ENCODE measurements at places on chromosomes 7 and 10. TPM values are rescaled to one million over a fixed set of nuclear protein-coding genes. Genes with fewer than 3 reads are reported as not detected.
A peak's percentile ranks its signal among the peaks of the same experiment; 100 is the strongest.

DNA sequence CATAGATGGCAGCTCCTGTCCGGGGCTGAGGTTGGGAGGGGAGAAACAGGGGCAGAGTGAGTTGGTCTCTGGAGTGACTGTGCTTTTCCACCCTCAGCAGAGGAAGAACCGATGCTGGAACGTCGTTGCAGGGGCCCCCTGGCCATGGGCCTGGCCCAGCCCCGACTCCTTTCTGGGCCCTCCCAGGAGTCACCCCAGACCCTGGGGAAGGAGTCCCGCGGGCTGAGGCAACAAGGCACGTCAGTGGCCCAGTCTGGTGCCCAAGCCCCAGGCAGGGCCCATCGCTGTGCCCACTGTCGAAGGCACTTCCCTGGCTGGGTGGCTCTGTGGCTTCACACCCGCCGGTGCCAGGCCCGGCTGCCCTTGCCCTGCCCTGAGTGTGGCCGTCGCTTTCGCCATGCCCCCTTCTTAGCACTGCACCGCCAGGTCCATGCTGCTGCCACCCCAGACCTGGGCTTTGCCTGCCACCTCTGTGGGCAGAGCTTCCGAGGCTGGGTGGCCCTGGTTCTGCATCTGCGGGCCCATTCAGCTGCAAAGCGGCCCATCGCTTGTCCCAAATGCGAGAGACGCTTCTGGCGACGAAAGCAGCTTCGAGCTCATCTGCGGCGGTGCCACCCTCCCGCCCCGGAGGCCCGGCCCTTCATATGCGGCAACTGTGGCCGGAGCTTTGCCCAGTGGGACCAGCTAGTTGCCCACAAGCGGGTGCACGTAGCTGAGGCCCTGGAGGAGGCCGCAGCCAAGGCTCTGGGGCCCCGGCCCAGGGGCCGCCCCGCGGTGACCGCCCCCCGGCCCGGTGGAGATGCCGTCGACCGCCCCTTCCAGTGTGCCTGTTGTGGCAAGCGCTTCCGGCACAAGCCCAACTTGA lies 2.7 kb downstream of the REPIN1 start:
- ATAC-seq, result no peak

DNA sequence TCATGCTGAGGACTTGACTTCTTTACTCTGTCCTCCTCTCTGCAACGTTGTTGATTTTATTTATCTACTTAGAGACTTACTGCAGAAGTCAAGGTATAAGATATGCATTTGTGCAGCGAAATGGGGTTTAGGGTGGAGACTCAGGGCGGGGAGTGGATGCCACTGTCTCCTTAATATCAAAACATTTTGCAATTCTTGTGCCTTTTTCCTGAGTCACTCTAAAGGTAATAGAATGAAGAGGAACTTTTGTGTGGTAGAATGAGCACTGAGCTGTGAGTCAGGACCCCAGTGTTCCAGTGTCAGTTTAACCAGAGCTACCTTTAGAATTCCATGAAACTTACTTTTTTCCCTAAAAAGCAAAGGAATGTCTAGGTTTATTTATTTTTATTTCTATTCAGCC lies 78.2 kb downstream of the VTI1A start:
- ATAC-seq, result peak; percentile 63

CALCR gene
- total RNA-seq, result 0.10 TPM

GRCh38 chr10:119149729-119150128 lies 15.8 kb downstream of the SFXN4 start:
- ATAC-seq, result no peak

DNA sequence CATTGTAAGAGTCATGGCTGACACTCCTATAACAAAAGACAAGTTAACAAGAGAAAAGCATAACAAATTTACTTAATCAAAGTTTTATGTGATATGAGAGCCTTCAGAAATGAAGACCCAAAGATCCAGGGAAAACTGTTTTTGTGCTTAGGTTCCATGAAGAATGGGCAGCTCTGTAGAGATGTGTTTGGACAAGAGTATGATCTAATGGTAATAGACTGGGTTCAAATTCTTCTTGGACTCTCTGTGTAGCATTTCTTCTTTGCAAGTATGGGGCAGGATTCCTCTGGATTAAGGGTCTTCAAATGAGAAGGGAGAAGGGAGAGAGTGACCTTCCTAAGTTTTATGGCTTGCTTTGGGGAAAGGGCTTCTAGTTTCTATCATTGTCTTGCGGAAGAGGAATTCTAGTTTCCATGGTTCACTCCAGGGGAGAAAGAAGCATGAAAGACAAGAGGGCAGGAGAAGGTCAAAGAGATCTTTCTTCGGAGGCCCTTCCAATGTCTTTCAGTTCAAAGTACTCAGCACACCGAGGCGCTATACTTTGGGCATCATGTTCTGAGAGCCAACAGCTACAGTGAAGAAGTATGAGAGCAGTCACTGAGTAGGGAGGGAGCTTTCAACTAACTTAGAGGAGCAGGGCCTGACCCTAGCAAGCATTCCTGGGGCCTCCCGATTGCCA lies 15.4 kb downstream of the IFIT3 start:
- no peak for ATAC-seq

DNA sequence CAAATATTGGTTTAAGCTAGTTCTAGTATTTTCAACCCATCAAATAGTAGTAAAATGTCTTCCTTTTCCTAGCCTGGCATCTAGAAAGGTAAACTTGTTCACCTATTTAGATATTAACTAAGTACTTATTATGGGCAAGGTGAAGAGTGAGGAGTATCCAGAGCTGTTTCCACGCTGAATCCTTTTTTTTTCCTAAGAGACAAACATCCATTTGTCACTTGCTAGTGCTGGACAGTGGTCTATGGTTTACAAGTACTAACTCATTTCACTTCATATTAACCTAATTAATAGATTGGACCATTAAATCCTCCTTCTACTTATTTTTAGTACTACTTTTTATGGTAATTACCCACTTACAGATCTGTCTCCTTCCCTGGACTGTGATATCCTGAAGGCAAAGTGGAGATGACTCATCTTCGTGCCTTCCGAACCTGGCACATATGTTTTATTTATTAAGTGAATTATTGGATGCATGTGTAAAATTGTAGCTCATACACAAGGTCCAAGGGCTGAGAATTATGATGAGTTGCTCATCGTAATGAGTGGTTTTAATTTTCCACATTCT lies 159.6 kb upstream of the IGFBP3 start:
- peak; percentile 70 for ATAC-seq

DNA sequence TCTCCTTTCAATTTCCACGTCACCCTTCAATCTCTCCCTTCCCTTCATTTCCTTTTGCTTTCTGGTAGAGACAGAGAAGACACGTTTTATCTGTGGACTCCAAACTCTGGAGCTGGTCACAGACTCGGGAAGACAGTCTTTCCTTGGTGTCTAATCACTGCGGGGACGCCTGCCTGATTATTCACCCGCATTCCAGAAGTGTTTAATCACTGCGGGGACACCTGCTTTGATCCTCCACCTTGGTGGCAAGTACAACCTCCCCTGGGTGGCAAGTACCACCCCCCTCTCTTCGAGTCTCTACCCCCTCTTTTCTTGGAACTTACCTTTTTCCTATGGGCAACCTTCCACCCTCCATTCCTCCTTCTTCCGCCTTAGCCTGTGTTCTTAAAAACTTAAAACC lies 15.3 kb upstream of the LRRC61 start:
- ATAC-seq, result no peak

DNA sequence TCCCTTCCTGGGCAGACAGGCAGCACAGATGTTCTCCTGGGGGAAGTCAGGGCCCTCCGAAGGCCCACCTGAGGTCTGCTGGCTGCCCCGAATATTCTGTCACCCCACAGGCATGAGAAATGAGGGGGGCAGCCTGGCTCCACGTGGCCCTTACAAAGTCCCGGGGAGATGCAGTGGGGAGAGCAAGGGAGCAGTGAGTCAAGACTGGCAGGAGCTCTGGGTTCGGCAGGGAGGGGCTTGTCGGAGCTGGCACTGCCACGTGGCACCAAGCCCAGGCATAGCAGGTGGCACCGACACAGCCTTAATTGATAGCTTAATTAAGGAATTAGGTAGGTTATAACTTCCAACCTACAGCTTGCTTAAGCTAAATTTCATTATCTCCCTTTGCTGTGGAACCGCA lies 163.9 kb downstream of the USP6NL start:
- ATAC-seq, result no peak

- no peak for ATAC-seq
Measured at GRCh38 chr7:27132214-27132613, 1.7 kb upstream of the HOXA4 start.

ITIH5 gene
- 167 TPM for total RNA-seq

DNA sequence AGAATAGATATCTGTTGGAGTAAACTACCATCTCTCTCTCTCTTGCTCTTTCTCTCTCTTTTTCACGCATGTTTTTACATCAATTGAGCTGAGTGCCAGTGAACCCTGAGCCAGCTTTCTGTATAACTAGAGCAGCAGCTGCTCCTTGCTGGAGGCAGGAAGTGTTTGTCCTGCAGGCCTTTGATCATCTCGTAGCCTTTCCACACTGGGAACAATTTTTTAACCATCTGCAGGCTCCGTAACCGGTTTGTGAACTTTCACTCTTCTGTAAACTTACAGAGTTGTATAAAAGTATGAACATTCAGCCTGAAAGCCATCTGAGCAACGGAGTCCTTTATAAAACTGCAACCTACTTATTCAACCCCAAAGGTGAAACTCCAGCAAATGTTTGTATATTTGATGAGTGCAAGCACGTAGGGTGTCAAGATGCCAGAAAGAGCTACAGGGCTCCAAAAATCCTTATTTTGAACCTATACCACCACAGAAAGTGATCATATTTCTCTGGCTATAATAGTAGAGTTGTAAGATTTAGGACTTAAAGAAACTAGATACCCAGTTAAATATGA lies 162.8 kb upstream of the NFE2L3 start:
- ATAC-seq, result no peak

GRCh38 chr10:8306685-8307364 lies 252.3 kb downstream of the GATA3 start:
- no peak for ATAC-seq

GRCh38 chr7:99652671-99653070 lies 27.1 kb downstream of the CYP3A5 start:
- no peak for ATAC-seq

PTPRZ1 gene
- 23.6 TPM for total RNA-seq

DNA sequence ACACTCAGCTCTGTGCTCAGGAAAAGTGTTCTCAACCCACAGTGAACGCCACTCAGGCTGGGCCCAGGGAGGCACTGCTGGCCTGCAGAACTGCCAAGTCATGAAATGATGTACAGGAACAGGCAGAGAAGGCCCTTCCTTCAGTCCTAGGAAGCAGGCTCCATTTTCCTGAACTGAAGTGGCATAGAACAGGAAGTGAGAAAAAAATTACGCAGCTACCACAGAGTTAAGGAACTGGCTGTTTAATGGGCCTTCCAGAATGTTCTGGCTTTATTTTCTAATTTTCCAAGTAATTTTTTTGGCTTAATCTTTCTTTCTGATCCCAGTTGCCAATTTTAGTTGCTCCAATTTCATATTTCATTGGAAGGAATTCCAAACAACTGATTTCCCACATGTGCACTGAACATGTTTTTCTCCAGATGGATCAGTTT lies 39.3 kb downstream of the LRRC18 start:
- no peak for ATAC-seq

DNA sequence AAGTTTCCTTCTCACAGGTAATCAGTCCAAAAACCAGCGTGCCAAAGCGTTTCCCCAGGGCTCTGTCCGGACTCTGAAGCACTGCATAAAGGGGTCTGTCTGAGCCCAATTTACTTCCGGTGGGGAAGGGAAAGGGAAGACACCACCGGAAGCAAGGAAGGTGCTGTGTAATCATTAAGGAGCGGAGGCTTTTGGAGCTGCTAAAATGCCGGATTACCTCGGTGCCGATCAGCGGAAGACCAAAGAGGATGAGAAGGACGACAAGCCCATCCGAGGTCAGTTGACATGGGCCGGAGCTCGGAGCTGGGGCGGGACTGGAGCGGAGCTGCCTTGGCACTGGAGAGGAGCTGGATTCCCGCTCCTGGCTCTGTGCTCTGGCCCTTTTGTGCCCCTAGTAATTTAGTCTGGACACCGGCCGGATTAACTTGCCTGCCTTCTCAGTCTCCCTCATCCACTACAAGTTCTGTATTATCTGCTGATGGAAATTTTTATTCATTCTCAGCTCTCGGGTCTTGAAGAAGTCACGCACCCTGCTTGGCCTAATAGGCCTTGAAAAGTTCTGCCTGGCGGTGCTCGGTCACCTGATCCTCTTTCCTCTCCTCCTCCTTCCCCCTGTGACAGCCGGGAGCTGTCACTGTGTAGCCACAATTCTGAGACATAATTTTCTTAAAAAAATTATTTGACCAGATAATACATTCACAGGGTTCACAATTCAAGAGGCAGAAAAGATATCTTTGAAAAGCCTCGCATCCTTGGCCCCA lies at the start of gene PSMC2:
Gene PSMC2 (plus strand): TSS at position 137 of the 761 bp plus-strand sequence. CDS start 69 bp downstream, at position 206.
- ATAC-seq, result peak; percentile 86

- ATAC-seq, result no peak
Measured at GRCh38 chr7:21999896-22000295, 54.2 kb upstream of the CDCA7L start.

- ATAC-seq, result no peak
Measured at GRCh38 chr10:9147475-9147874, 1093.0 kb downstream of the GATA3 start.

- ATAC-seq, result no peak
Measured at GRCh38 chr10:116253716-116254115, 19.3 kb downstream of the GFRA1 start.

CCDC172 gene
- total RNA-seq, result 0.21 TPM

GRCh38 chr7:93015101-93015778 lies 102.5 kb downstream of the SAMD9 start:
- no peak for ATAC-seq

- no peak for ATAC-seq
Measured at GRCh38 chr7:88314061-88314491, 7.4 kb upstream of the STEAP4 start.

- no peak for ATAC-seq
Measured at GRCh38 chr7:26991796-26992195, 104.0 kb downstream of the HOXA1 start.

CDK14 gene
- total RNA-seq, result 11.3 TPM

GRCh38 chr10:4685904-4686643 lies 139.9 kb upstream of the AKR1E2 start:
- ATAC-seq, result no peak

- ATAC-seq, result no peak
Measured at GRCh38 chr7:128157906-128158305, 83.2 kb upstream of the LEP start.

GRCh38 chr7:152860310-152860709 lies 100.8 kb downstream of the ACTR3B start:
- no peak for ATAC-seq

CDK5 gene
- 24.9 TPM for total RNA-seq

STEAP4 gene
- total RNA-seq, result 0.16 TPM

DNA sequence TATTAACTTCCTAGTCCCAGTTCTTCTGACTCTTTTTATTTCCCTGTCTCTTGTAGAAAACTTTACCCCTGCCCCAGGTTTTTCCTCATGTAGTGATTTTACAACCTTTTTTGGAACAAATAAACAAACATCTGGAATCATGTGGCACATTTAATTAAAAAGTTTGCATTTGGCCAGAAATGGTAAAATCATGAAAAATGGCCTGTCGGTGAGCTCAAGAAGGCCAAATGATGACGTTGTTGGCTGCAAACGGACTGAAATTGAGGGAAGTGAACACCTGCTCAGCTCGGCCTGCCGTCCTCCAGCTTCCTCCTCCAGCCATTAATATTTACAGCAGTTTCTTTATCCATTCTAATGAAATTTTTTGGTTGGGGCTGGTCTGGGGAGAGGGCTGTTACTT lies 902.8 kb downstream of the LRMDA start:
- no peak for ATAC-seq

All from motor neuron (in vitro differentiated cells).